ENCODE measurements at places on chromosomes 5 and 9.

DNA sequence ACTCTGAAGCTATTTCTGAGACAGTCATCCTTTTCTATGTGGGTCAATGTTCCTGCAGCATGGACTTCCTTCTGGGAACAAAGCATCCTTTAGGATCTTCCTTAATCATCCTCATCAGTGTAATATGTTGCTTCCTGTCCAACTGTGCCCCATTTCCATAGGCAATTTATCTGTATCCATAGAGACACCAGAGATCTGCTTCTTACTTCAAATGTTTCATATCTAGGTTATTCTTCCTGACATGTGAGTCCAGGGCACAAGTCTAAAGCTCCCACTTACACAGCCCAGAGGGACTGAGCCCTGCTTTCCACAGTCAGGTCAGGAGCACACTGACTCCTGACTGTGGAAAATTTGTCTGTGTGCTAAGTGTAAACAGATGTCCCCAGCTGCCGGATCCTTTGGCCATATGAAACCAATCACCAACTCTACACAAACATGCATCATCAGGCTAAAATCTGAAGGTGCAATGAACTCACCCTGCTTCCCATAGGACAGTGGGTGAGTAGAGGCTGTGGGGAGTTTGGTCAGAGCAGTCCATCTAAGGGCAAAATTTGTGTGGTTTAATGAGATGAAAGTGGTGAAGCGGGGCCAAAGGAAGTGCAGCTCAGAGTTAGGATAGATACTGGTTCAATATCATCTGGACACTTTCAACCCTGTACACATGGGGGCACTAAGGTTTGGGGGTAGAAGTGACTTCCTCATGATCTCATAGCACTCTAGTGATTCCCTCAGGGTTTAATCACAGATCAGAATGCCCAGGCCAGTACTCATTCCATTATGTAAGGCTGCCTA, 85.2 kb upstream of the TNC start:
- no peak for DNase-seq

DNA sequence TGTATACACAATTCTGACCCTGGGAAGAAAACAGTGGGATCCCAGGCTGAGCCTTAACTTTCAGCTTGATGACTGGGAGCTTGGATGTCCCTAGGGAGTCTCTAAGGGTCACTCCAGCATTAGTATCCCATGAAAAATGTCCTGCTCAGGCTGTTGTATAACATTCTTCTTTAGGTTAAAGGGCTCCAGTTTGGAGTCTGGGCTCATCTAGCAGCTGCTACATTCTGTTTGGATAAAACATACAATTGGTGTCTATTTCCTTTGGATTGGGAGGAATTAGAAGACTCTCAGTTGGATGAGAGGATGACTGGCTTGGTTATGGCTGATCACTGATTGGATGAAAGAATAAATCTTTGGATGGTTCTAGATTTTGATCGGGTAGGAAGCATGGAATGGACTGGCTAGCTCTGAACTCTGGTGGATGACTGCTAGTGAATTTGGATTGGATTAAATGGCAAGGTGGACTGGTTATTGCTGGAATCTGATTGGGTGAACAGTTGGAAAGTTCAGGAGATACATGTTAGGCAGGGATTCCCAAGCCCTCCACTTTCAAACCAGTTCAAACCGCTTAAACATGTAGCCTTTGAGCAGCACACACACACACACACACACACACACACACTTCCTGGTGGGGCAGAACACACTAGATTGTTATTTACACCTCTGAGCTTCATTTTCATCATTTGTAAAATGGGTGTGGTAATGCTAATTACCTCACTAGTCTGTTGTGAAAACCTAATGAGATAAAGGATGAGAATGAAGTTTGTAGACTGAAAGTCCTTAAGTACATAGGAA, 7.1 kb upstream of the MYOZ3 start:
- no peak for DNase-seq

DNA sequence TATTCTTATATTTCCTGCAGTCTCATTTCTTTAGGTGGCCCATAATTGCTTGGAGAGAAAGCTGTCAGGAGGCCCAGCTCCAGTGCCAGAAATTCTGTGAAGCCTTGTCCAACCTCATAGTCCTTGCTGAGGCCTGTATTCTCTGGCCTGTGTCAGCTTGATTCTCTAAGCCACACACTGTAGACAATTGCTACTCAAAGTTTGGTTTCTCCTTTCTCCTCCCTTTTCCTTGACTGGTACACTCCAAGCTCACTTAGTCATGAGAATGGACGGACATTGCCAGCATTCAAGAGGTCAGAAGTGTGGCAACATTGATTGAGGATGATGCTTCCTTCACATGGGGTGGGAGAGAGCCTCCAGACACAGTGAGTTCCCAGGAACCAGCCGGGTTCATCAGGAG, 71.3 kb upstream of the CXCL14 start:
- no peak for DNase-seq

GRCh38 chr5:180498378-180498777, 4.2 kb downstream of the CNOT6 start:
- DNase-seq, result no peak

- DNase-seq, result no peak
These were observed 337.4 kb upstream of the ATP10B start for GRCh38 chr5:161189452-161189851.

GRCh38 chr5:58149746-58150145, 310.1 kb downstream of the PLK2 start:
- no peak for DNase-seq

All from Ammon's horn (tissue), 1 donor.